ENCODE measurements at places on chromosomes 12 and 14.
A peak's percentile ranks its signal among the peaks of the same experiment; 100 is the strongest.

DNA sequence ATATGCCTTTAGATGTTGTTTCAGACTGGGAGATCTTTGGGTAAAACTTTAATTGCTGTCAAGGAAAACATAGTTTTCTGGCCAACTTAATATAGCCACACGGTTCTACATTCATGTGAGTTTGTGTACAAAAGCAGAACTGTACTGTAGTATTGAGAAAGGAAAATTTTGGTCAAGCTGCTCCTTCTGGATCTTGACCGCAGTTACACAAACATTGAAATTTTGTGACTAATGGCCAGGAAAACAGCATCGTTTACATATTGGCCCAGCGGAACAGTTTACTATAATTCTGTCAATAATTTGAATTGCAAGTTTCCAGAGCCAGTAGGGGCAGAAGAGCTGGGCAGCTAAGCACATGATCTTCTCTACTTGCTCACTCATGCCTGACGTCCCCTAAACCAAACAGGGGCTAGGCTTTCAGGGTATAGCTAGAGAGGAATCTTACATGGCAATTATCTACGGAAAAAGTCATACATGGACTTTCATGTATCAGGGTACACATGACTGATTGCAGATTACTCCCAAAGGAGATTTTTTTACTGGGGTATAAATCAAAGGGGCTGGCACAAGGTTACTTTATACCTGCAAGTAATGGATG lies 11.4 kb upstream of the ART4 start:
- peak; percentile 26 for DNase-seq

DNA sequence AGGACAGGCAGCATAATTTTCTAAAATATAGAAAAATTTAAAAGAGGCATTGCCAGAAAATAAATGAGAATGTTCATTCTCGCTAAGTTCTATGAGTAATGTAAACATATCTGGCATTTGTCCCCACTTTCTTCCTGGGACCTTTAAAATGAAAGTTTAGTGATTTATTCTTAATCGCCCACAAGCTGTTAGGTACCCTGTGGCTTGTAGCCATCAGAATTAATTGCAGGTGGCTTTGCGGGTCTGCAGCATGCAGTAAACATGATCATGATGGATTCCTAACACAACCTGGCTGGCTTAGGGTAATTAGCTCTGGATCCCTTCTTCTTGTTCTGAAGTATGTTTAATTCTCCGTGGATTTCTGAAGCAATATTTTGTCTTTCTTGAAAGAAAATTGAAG lies 103.5 kb upstream of the FRMD6 start:
- DNase-seq, result peak; percentile 83

DNA sequence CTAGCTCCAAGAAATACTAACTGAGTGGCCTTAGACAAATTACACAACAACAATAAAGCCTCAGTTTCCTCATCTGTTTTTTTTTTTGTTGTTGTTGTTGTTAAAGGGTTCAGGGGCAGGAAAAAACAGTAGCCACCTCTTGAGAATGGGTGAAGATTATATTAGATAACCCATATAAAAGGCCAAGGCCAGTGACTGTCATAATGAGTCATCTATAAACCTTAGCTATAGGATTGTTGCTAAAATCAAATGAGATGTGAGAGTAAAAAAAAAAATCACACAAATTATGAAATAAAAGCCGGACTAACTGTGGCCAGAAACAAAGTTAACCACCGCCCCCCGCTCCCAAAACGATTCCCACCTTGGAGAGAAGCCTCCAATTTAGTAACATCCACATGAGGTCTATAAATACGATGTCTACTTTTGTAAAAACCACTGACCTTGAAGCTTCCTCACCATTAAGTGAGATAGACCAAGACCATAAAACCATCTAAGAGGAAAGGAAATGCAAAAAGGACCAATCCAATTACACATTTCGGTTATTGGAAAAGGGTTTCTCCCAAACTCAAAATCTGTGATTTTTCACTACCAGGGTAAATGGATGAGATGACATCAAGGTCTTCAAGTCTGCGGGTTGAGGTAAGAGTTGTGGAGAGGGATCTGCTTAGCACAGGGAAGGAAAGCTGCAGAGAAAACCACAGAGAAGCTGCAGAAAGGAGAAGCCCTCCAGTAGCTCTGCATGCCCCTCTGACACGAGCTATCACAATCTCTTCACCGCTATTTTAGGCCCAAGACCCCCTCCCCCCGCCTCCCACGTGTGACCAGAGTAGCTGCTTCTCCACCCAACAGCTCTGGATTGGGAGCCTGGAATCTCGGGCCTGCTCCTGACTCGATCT lies 1.0 kb downstream of the NAA25 start:
- peak; percentile 48 for DNase-seq

- DNase-seq, result peak; percentile 54
Observed at GRCh38 chr12:53476769-53477209, 22.5 kb downstream of the MAP3K12 start.

DNA sequence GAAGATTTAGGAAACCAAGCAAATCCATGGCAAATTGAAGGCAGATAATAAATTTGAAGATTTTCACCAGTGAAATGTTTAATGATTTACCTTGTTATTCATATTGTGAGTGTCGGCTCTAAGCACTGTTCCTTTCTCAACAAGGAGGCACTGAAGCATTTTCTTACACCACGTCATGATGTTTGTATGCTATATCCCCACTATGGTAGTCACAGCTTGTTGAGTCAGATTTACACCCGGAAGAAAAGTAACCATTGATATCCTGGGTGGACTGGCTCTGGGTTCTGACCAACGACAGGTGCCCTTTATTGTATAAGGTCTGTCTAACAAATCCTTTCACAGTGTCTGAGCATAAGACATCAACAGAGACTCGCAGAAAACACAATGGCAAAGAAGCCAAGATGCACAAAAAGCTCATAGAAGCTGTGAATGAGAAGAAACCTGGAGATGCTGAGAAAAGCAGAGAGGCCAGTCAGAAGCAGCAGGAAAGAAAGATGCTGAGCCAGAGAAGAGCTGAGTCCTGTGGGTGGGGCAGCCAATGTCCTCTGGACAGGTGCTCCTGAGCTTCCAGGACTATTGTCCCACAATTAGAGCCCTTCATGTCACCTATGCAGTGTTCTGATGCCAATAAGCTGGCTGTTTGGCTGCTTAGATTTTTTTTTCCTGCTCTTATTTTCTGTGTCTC lies 49.7 kb upstream of the ARHGAP5 start:
- DNase-seq, result no peak

GRCh38 chr12:56725723-56726102 lies 614 bp upstream of the NACA start:
- peak; percentile 44 for DNase-seq

DNA sequence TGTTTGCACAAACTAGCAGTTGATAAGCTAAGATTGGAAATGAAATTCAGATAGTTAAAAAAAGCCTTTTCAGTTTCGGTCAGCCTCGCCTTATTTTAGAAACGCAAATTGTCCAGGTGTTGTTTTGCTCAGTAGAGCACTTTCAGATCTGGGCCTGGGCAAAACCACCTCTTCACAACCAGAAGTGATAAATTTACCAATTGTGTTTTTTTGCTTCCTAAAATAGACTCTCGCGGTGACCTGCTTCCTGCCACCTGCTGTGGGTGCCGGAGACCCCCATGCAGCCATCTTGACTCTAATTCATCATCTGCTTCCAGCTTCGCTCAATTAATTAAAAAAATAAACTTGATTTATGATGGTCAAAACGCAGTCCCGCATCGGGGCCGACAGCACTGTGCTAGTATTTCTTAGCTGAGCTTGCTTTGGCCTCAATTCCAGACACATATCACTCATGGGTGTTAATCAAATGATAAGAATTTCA lies 335.6 kb downstream of the TMEM121 start:
- no peak for DNase-seq

- peak; percentile 97 for DNase-seq
Observed at GRCh38 chr14:28220391-28220790, 546.2 kb upstream of the FOXG1 start.

- no peak for DNase-seq
Observed at GRCh38 chr12:116050275-116050674, 227.2 kb downstream of the MED13L start.

GRCh38 chr12:128796439-128797118 lies 27.2 kb downstream of the SLC15A4 start:
- no peak for DNase-seq

- peak; percentile 94 for DNase-seq
Observed at GRCh38 chr14:29741909-29742401, 185.7 kb downstream of the PRKD1 start.

GRCh38 chr12:8644345-8645248 lies 18.0 kb downstream of the MFAP5 start:
- DNase-seq, result no peak

DNA sequence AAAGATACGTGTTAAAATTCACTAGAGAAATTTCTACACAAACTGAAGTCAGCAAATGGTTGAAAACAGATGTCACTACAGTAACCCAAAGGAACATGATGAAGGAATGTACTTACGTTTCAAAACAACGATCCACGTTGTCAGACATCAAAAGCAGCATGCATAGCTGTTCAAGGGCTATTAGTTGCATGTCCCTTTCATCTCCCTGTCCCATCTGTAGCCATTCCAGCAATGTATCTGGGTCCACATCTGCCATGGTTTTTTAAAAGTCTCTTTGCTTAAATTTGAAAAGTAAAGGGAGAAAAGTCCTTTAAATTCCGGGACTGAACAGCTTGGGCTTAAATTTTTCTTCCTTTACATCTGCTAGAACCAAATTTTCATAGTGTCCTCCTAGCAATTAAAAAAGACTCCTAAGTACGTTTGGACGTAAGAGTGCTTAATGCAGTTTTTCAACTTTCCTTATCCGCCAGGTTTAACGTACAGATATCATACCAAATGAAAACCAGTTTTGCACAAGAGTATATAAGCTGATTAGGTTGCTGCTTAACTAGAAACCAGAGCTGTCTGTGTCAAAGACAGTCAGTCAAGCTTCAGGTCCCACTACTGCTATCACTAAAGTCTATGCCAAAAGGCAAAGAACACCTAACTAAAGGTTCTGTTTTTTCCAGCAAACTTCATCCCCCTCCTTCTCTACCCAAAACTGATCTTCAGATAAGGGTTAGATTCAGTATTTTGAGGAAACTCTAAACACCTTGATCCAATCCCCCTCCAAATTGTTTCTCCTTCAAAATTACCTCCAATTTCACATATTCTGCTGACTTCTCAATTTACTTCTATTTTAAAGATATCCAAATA lies 1.7 kb downstream of the HECTD1 start:
- peak; percentile 56 for DNase-seq

DNA sequence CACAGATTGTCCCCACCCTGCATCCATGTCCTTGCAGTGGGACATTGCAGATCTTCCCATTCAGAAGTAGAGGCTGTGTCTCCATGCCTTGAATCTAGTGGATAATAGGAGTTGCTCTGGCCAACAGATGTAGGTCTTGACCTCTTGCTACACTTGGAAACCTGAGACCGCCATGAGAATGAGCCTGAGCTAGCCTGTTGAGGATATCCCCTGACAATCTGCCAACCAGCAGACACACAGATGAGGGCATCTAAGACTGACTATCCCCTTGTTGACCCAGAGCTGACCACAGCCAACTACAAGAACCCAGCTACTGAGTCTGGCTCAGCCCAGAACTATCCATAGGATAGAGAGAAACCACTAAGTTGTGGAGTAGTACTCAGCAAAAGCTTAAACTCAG lies 161.1 kb upstream of the NOS1 start:
- no peak for DNase-seq

- DNase-seq, result no peak
Observed at GRCh38 chr12:71888521-71888920, 49.0 kb downstream of the TBC1D15 start.

GRCh38 chr14:31510222-31510621 lies 22.4 kb upstream of the GPR33 start:
- peak; percentile 61 for DNase-seq

GRCh38 chr14:95065411-95065810 lies 91.9 kb downstream of the DICER1 start:
- DNase-seq, result peak; percentile 72

DNA sequence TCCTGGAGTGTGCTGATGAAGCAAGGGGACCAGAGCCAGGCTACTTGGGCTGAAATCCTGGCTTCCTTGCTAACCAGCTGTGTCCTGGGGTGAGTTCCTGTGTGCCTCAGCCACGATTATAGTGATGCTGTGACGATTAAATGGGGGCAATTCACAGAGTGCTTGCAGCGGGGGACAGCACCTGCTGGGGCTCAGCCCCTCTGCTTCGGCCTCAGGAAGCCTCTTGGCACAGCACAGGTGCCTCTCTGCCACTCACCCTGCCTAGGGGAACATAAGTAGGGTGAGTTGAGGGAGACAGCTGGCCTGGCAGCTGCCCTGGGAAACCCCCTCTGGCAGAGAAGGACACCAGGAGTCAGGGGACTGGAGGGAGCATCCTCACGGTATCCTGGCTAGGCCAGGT lies 9.4 kb downstream of the KRT80 start:
- DNase-seq, result peak; percentile 92

GRCh38 chr12:2289525-2289924 lies 236.7 kb downstream of the CACNA1C start:
- DNase-seq, result peak; percentile 53

GRCh38 chr12:5626151-5626550 lies 194.2 kb downstream of the NTF3 start:
- DNase-seq, result no peak

DNA sequence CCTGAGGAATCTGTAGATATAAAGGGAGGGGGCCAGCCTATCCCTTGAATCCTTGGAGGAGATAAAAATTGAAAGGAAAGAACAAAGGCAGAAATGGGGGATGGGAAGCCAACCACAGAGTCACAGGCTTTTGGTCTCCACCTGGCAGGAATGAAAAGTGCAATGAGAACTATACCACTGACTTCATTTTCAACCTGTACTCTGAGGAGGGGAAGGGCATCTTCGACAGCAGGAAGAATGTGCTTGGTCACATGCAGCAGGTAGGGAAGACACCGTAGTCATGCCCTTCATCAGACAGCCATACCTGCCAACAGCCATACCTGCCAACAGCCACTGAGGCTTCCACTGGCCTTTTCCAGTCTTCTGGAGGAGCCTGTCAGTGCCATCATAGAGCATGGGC lies 13.4 kb downstream of the ASB8 start:
- DNase-seq, result no peak

DNA sequence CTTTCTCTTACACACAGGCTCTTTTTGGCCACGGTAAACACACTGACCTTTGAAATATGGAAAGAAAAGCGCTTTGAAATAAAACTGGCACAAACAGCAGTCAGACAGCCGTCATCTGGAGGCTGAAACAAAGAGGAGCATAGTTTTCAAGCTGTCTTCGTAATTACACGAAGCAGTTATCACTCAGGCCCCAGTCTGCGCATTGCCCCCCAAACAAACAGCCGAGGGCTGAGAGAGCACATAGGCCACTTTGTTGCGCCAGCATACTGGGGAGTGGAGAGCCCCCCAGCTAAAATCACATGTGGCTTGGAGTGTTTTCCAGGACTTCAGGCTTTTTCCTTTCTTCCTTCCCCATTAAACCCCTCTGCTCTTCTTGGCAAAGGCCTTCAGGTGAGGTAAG lies 142.9 kb upstream of the BTG1 start:
- DNase-seq, result peak; percentile 32

DNA sequence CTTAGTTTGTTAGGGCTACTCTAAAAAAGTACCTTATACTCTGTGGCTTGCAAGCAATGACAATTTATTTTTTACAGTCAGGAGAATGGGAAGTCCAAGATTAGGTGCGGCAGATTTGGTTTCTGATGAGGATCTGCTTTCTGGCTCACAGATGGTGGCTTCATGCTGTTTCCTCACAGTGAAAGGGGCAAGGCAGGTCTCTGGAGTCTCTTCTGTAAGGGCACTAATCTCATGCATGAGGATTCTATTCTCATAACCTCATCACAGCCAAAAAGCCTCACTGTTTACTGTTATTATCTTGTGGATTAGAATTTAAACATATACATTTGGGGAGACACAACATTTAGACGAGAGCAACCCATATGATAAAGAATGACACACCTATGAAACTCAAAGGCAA lies 1957.4 kb upstream of the SEL1L start:
- peak; percentile 99 for DNase-seq

GRCh38 chr12:50016501-50017475 lies 8.5 kb downstream of the RACGAP1 start:
- no peak for DNase-seq
